Iris pigment epithelial cell (primary cell): ENCODE measurements at places on chromosomes 16 and 17.
A peak's percentile ranks its signal among the peaks of the same experiment; 100 is the strongest.

- no peak for DNase-seq
Measured at GRCh38 chr16:88446736-88447135, 6.3 kb upstream of the ZFPM1 start.

GRCh38 chr16:28298511-28298878, 6.2 kb downstream of the SBK1 start:
- DNase-seq: no peak

DNA sequence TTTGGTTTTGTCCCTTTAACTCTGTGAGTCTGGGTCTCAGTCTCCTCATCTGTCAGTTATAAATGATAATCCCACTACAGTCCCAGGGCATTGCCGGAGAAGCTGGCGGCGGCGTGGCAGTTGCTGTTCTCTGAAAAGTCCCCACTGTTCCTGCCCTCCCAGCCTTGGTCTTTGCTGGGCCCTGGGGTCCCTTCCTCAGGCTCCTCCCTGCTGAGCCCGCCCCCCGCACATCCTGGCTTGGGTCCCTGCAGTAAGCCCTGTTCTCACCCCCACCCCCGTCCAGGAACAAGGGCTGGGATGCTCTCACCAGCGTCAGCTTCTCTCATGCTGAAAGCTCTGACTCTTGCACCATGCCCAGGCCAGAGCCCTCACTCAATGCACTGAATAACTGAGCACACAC, 35.3 kb upstream of the PEMT start:
- no peak for DNase-seq

- no peak for DNase-seq
Measured at GRCh38 chr16:11526655-11527350, 59.9 kb downstream of the LITAF start.

DNA sequence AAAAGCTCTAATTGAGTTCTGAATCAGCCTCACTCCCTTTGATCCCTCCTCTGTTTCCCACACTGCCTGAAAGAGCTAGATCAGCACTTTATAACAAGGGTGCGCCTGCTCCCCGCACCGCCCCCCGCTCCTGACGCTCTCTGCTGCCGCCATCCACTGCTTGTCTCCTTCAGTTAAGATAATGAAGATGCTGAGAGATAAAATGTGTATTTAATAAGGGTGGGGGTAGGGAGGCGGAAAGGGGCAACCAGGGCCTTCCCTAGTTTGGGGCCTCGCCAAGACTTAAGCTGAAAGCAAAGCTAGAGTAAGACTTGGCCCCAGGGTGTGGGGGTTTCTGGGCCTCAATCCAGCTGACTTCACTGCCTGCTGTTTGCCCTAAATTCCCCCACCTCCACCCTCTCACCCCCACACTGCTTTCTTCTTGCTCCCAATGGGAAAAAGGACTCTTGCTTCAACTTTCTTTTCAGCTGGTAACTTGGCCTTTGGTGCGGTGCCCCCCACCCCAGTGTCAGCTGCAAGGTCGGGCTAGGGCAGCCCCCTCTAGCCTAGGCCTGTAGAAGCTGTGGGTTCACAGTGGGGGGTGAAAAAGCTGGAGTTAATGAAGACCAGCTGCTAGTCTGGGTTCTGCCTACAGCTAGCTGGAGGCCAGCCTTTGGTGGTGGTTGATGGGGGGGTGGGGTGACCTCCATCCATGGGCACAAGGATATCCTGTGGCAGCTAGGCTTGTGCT, 1.8 kb upstream of the RARA start:
- peak; percentile 44 for DNase-seq

- DNase-seq: no peak
Measured at GRCh38 chr17:27893841-27894503, 807 bp upstream of the LYRM9 start.

GRCh38 chr17:10276436-10276835, 78.0 kb upstream of the GAS7 start:
- no peak for DNase-seq

DNA sequence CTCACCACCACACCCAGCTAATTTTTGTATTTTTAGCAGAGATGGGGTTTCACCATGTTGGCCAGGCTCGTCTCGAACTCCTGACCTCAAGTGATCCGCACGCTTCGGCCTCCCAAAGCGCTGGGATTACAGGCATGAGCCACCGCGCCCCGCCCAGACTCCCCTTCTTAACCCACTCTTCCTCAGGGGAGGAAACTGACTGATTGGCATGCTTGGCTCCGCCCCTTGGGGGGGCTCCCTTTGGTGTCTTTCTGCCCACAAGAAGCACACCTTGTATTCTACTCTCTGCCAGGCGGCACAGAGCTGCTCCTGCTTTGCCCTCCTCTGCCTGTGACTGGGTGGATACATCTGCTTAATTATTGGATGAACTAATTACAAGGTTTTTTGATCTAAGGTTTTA, 4.7 kb upstream of the ASGR2 start:
- DNase-seq: no peak
